Activated naive CD8-positive, alpha-beta T cell treated with anti-CD3 and anti-CD28 coated beads, Interleukin-2, amount 10 ng/mL, durations not matched to agents 7 days and 5 days (primary cell): ENCODE measurements at places on chromosomes 5 and 9. TPM values are rescaled to one million over a fixed set of nuclear protein-coding genes. Genes with fewer than 3 reads are reported as not detected.

Gene OR2V2
- not detected for total RNA-seq

Gene TRIP13
- total RNA-seq = 20.9 TPM

Gene EEIG1
- total RNA-seq = 366 TPM

Gene WWC1
- 0.22 TPM for total RNA-seq

Gene ENHO
- not detected for total RNA-seq

Gene MYOZ3
- total RNA-seq = not detected

Gene MEIKIN
- total RNA-seq = 1.2 TPM

Gene PCSK1
- total RNA-seq = not detected

Gene ZNF454
- total RNA-seq = not detected

Gene SAXO1
- 0.42 TPM for total RNA-seq

Gene APBA1
- total RNA-seq = 0.11 TPM

Gene SLC27A6
- not detected for total RNA-seq

Gene IL33
- total RNA-seq = not detected

Gene GARNL3
- total RNA-seq = 3.4 TPM

Gene ANXA2R
- total RNA-seq = 39.2 TPM

Gene HTR4
- total RNA-seq = not detected

Gene PLCXD3
- not detected for total RNA-seq

Gene CDX1
- total RNA-seq = not detected

Gene SLC4A9
- total RNA-seq = 0.17 TPM

Gene CDC20B
- 0.48 TPM for total RNA-seq
